ENCODE measurements at places on chromosomes 1 and 21. TPM values are rescaled to one million over a fixed set of nuclear protein-coding genes. Genes with fewer than 3 reads are reported as not detected.

The COP1 gene
- 48.6 TPM for total RNA-seq

The NPHS2 gene
- total RNA-seq = not detected

The RIT1 gene
- total RNA-seq = 21.7 TPM

The IL24 gene
- 5.9 TPM for total RNA-seq

The MPZ gene
- total RNA-seq = 3.0 TPM

The SPATA46 gene
- total RNA-seq = not detected

DNA sequence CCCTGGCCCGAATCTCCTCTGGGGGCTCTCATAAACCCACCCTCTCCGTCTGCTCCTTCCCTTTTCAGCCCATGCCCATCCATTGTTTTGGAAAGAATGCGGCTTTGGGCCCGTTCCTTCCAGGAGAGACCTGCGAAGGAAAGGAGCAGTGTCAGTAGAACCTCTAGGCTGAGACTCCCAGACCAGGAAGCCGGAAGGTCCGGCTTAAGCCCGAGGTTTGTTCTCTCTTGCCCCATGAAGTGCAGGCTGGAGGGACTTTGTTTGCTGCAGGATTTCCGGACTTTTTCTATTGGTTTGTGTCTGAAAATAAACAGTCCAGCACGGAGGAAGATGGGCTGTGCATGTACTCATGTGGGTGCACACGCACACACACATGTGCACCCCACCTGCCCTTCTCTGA lies 49.8 kb downstream of the ELK4 start:
- no peak for DNase-seq

- no peak for DNase-seq
These were observed 14.1 kb downstream of the PIK3C2B start for GRCh38 chr1:204480515-204480914.

GRCh38 chr1:210448297-210448892 lies 119.7 kb downstream of the HHAT start:
- peak; percentile 72 for DNase-seq

GRCh38 chr21:21813289-21813688 lies 815.1 kb downstream of the NCAM2 start:
- DNase-seq = no peak

GRCh38 chr1:118334506-118334905 lies 149.5 kb upstream of the SPAG17 start:
- DNase-seq = no peak

DNA sequence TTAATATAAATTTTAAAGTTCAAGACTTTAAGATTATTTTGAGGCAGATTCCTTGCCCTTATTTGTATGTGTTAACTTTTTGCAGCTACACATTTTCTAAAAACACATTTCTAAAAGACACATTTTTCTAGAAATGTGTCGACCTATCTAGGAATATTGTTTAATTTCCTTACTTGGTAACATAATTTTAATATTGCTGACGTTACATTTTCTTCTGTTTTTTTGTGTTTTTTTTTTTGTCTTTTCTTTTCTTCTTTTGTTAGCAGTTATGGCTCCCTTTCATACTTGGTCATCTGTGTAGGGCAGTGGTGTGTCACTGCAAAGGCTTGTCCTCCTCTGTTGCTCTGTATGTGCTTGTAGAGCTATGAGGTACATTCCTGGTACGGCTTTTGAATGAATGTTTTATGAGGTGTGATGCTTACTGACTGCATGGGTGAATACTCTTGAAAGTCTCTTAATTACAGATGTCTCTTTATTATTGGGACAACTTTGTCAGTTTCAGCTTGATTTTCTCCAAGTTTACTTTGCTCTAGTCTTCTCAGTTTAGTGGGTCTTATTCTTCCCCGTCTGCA lies 30.1 kb downstream of the LRRC8D start:
- DNase-seq = no peak

- no peak for DNase-seq
These were observed 250.0 kb downstream of the TM2D1 start for GRCh38 chr1:61474963-61475362.

- DNase-seq = no peak
These were observed 53.5 kb downstream of the CAPN2 start for GRCh38 chr1:223765719-223766340.

DNA sequence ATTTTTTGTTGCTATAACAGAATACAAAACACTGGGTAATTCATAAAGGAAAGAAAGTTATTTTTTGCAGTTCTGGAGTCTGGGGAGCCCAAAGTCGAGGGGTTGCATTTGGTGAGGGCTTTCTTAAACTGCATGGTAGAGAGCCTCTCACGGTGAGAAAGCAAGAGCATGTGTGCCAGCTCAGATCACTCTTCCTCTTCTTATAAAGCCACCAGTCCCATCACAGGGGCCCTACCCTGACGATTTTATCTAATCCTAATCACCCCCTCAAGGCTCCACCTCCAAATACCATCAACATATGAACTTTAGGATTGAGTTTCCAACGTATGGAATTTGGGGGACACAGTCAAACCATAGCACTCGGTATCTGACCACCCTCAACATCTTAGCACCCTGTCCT lies 1.0 kb upstream of the STRIP1 start:
- DNase-seq = no peak

GRCh38 chr1:211347077-211347844 lies 20.6 kb downstream of the TRAF5 start:
- DNase-seq = no peak

GRCh38 chr1:245153081-245153551 lies 1.7 kb upstream of the KIF26B start:
- peak; percentile 87 for DNase-seq

DNA sequence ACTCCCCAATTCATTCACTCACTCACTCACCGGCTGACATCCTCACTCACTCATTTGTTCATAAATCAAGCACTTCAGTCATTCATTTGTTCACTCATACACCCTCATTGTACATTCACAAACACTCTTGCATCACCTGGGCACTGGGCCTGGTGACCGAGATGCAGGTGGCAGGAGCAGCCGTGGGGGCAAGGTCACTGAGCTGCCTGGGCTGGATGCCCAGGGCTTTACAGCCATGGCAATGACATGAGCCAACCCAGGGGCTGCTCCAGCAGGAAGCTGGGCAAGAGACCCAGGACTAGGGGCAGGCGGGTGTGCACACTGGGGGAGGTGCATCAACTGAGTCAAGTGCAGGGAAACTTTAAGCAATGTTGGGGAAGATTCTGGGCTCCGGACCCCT lies 113.6 kb upstream of the IGSF21 start:
- DNase-seq = no peak

DNA sequence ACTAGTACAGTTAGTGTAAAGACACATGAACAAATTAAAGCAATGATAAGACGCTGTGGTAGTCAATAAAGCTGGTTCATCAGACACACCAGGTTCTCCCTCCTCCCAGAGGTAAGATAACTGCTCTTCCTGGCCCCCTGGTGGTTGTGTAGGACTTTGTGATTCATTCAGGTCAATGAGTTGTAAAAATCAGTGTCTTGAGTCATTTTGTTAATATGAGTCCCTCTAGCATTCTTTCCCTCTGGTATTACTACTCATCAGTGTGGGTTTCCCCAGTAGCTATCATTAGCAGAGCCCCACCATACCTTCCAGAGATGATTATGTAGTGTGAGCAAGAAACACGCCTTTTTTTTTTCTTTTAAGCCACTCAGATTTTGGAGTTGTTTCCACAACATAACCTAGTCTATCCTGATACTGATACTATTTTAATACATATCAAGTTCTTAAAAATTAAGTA lies 3.6 kb upstream of the SETDB1 start:
- peak; percentile 92 for DNase-seq

DNA sequence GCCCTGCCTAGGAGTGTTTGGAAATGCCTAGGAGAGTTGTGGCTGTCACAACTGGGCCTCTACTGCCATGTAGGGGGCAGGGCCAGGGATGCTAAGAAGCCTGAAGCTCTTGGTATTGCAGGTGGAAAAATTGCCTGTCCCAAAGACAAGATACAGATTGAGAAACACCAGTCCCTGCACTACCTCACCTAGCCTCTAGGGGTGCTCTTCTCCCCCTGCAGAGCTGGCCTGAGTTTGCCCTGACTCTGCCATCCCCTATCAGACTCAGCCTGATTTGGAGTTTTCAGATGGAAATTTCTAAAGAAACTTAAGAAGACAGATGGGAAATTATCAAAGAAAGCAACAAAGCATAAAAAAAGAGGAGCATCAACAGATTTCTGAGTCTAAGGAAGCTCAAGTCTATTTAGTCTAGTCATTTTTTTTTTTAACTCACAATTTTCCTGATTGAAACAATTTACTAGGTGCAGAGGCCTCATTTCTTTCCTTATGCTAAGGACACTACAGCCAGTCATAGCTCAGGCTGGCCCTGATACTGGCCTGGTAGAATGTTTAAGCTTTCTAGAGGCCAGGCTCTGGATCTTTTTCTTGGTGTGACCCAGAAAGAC lies 61.4 kb upstream of the LRRN2 start:
- DNase-seq = peak; percentile 85

GRCh38 chr1:1959840-1960479 lies 40.9 kb upstream of the TMEM52 start:
- DNase-seq = peak; percentile 92

DNA sequence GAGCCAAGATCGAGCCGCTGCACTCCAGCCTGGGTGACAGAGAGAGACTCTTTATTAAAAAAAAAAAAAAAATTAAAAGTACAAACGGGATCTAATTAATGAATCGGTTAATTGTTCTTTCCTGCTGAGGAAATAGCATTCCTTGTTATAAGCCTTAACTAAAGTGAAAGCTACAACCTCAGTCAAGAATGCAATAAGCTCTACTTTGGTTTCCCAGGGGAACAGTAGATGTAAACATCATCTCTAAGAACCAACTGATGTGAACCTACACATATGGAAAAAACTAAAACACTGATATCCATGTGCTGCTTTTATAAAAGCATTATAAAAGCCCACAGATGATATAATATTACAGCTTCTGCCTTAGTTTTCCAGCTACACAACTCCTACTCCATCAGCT lies 41.9 kb downstream of the LPGAT1 start:
- no peak for DNase-seq

DNA sequence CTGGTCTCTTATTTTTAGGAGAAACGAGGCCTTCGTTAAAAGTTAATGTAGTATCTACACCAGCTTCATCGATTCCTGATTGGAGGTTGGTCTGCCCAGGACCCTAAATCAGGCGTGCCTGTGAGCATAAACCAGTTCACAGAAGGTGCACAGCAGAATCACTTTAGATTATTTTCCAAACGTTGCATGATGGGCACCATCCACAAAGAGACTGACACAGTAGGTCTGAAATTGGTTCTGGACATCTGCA lies 256 bp upstream of the TARBP1 start:
- no peak for DNase-seq

DNA sequence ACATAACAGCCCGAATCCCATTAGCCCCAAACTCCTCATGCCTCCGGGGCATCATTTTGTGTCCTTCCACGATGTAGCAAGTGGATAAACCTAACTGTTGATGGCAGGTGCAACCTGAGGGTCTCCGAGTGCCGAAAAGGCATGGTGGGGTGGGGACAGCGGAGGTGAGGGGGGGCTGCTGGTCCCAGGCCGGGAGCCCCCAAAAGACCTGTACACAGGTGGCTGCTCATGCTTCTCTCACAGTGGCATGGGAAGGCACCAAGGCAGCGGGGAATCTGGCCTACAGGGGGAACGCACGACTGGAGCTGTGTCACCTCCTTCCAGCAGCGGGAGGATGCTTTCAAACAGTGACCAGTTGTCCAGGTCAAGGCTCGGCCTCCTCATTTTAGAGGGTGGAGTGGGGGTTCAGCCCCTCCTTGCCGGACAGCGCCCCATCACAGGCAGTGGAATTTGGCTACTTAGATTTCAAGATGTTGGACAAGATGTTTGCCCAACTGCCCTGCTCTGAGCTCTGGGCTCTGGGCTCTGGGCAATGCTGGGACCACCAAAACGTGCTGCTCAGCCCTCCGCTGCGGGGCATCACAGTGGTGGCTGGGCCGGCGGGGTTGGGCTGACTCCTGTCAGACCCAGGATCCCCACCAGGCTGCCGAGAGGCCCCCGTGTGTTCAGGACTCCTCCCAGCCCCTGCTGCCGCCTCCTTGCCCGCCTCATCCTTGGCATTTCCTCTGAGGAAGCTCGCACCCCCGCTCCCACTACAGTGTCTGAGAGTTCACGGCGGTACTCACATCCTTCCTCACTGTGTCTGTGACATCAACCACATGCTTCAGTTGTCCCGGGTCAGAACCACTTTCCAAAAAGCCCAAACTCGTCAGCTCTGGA lies 7.6 kb downstream of the DNMT3L start:
- DNase-seq = no peak

DNA sequence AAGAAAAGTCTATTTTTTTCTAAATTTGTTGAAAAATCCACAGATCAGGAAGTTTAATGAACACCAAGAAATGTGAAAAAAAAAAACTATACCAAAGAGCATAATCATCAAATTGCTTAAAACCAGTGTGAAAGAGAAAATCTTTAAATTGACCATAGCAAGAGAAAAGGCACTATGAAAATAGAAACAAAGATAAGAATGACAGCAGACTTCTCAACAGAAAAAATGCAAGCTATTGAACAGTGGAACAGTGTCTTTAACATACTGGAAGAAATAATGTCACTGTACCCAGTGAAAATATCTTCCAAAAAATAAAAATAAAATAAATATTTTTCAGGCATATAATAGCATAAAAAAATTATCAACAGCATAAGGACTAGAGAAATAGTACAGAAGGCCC lies 243.0 kb upstream of the GJB5 start:
- DNase-seq = no peak

GRCh38 chr1:10877894-10878293 lies 81.4 kb upstream of the CASZ1 start:
- no peak for DNase-seq

- DNase-seq = peak; percentile 70
These were observed 724 bp downstream of the DOCK7 start for GRCh38 chr1:62687421-62687902.

- peak; percentile 95 for DNase-seq
These were observed 87.9 kb downstream of the CDC14A start for GRCh38 chr1:100440075-100440809.

DNA sequence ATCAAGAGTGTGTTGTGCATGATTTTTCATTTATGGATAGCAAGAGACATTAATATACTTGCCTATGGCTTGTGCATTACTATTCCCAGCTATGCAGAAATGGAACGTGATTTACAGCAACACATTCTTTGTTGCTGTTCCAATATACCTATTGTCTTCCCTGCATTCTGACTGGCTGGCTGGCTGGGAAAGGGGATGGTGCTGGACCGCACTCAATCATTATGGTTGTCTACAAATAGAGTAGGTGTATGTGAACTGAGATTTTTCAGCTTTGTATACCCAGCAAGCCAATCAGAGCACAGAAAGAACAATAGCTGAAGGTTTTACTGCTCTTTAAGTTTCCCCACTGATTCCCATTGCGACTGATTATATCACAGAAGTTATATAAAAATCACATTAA lies 167.5 kb downstream of the ATG4C start:
- DNase-seq = no peak

DNA sequence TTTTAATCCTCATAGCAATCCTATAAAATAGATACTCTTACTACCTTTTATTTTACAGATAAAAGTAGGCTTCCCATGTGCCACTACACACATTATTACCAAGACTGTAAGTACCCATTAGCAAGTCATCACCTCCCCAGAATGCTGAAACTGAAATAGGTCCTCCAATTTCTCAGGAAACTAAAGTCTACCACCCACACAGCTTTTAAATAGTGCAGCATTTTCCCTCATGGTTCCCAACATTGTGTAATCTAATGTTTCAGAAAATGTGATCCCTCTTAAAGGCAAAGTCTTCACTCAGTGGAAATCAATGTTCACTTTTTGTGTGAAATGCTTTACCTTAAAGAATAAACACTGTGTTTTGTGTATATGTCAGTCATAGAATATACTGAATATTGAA lies 356.5 kb downstream of the GPATCH2 start:
- no peak for DNase-seq
